ENCODE measurements at places on chromosomes 16 and 17.
A peak's percentile ranks its signal among the peaks of the same experiment; 100 is the strongest.

GRCh38 chr16:73196670-73197069 lies 148.7 kb upstream of the ZFHX3 start:
- peak; percentile 5 for DNase-seq

GRCh38 chr16:12208341-12209035 lies 232.0 kb downstream of the SNX29 start:
- DNase-seq = no peak

DNA sequence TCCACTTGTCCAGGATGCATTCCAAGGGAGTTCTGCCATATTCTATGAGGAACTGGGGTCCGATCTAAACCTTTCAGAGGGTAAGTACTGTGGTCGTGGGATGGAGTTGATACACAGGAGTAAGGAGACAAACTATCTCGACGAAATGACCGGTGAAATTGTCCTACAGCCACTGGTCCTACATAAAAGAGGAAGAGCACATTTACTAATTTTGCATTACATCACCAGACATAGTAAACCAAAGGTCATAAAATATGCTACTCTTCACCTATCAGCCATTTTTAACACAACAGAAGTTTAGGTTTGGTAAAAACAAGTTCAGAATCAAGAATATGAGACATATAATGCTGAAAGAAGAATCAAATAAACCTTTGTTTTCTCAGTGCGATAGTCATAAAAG lies 8.1 kb downstream of the HSF5 start:
- DNase-seq = no peak

DNA sequence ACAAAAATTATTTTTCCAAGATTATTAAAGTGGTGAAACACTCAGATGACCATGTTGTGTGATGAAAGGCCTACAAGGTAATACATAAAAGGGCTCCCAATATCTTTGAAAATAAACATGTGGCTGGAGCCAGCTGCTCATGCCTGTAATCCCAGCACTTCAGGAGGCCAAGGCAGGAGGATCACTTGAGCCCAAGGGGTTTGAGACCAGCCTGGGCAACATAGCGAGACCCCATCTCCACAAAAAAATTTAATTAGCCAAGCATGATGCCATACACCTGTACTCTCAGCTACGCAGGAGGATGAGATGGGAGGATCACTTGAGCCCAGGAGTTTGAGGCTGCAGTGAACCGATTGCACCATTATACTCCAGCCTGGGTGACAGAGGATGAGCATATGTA lies 26.8 kb downstream of the SIAH1 start:
- DNase-seq = no peak

GRCh38 chr17:50679008-50679544 lies 28.6 kb downstream of the ANKRD40 start:
- no peak for DNase-seq
